ENCODE measurements at places on chromosomes 12 and 14. TPM values are rescaled to one million over a fixed set of nuclear protein-coding genes. Genes with fewer than 3 reads are reported as not detected.

GRCh38 chr12:50200552-50201273 is 33.5 kb upstream of the CERS5 start:
- H3K36me3 ChIP-seq: peaks cover 19% of the 10 kb centered on the region
- H3K4me1 ChIP-seq: no peaks in the 10 kb centered on the region
- DNase-seq: no peak
- no peaks in the 10 kb centered on the region for H3K27me3 ChIP-seq

- no peaks in the 10 kb centered on the region for H3K27me3 ChIP-seq
- DNase-seq: peak; percentile 46
- H3K27ac ChIP-seq: peak overlapping the region; percentile 69
- H3K36me3 ChIP-seq: peaks cover 19% of the 10 kb centered on the region
- H3K4me3 ChIP-seq: peak overlapping the region; percentile 96
These were observed 881 bp upstream of the PUS1 start for GRCh38 chr12:131928080-131928710.

- H3K27me3 ChIP-seq: no peaks in the 10 kb centered on the region
- H3K36me3 ChIP-seq: peaks cover 6% of the 10 kb centered on the region
- DNase-seq: peak; percentile 49
- H3K27ac ChIP-seq: peak overlapping the region; percentile 55
- no peak overlapping the region for H3K4me3 ChIP-seq
- H3K4me1 ChIP-seq: peaks cover 23% of the 10 kb centered on the region
These were observed 194.8 kb downstream of the SLC41A2 start for GRCh38 chr12:104763168-104763805.

DNA sequence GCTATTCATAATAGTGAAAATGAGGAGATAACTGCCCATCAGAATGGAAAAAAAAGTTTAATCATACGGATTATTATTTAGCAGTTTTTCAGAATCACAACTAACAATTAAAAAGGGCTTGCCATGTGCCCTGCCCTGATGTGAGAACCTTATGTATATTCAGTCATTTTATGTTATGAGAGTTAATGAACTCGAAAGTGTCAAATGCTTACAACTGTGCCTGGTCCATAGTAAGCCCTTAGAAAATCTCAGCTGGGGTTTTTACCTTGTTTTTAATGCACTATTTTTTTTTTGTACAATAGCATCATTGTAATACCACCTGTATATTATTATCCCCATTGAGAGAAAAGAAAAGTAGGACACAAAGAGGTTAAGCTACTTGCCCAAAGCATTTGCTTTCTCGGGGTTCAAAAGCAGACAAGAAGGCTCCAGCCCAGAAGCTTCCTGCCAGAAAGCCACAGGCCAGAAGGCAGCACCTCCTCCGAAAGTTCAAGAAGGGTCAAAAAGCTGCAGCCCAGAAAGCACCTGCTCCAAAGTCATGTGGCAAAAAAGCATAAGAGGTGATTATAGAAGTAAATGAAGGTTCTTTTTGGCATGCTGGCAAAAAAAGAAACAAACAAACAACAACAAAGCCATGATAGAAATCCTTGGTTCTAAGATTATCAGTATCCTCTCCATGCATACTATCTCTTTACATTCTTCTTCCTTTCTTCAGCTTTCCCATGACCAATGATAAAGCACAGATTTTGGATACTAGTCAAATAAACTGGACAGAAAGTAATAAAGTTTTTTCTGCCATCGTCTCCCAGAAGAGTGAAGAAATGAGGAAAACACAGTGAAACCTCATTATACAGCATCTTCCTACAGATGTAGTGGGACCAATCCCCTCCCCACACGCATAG is 59.1 kb upstream of the NAP1L1 start:
- H3K27ac ChIP-seq: no peak overlapping the region
- H3K27me3 ChIP-seq: no peaks in the 10 kb centered on the region
- H3K4me1 ChIP-seq: peaks cover 19% of the 10 kb centered on the region
- no peak overlapping the region for H3K4me3 ChIP-seq

GRCh38 chr14:37089410-37089809 is 83.0 kb downstream of the SLC25A21 start:
- no peak overlapping the region for H3K27ac ChIP-seq
- no peaks in the 10 kb centered on the region for H3K27me3 ChIP-seq
- H3K4me1 ChIP-seq: no peaks in the 10 kb centered on the region
- H3K36me3 ChIP-seq: no peaks in the 10 kb centered on the region

DNA sequence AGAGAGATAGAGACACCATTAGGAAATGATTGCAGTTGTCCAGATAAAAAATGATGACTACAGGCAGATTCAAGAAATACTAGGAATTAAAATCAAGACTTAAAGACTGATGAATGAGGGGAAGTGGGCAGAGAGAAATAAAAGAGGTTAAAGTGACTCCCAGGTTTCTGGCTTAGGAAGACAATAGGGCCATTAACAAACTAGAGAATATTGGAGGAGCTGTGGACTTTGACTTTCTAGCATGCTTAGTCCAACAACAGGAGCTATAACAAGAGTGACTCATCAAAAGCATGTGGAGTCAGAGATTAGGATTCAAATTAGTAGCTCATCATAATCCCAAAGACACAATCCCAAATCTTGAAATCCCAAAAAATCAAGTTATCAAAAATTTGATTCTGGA is 101.5 kb downstream of the BMP4 start:
- H3K27me3 ChIP-seq: peaks cover 2% of the 10 kb centered on the region
- H3K27ac ChIP-seq: no peak overlapping the region
- no peak overlapping the region for H3K4me3 ChIP-seq
- H3K36me3 ChIP-seq: no peaks in the 10 kb centered on the region

GRCh38 chr14:21074398-21075272 is 4.5 kb downstream of the ARHGEF40 start:
- H3K4me1 ChIP-seq: peaks cover 16% of the 10 kb centered on the region
- no peak overlapping the region for H3K27ac ChIP-seq
- H3K27me3 ChIP-seq: peaks cover 31% of the 10 kb centered on the region

DNA sequence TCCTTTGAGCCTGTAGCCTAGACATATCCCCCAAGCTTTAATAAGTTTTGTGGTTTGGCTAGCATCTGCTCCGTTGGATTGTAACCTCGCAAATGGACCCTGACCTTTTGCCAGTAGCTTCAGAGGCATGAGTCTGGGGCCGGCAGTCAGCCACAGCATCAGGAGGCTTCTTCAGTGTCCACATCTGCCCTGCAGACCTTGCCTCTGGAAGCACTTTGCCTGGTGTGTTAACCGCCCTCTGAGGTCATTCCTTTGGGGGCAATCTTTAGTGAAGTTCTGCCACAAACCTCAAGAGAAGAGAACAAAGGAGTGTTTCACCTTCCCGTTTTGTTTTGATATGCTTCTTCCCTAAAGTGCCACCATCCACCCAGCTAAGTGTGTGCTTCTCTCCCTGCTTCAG is 71.4 kb downstream of the GNS start:
- H3K4me3 ChIP-seq: peak overlapping the region; percentile 40
- H3K4me1 ChIP-seq: peaks cover 74% of the 10 kb centered on the region
- peak overlapping the region; percentile 78 for H3K27ac ChIP-seq

DNA sequence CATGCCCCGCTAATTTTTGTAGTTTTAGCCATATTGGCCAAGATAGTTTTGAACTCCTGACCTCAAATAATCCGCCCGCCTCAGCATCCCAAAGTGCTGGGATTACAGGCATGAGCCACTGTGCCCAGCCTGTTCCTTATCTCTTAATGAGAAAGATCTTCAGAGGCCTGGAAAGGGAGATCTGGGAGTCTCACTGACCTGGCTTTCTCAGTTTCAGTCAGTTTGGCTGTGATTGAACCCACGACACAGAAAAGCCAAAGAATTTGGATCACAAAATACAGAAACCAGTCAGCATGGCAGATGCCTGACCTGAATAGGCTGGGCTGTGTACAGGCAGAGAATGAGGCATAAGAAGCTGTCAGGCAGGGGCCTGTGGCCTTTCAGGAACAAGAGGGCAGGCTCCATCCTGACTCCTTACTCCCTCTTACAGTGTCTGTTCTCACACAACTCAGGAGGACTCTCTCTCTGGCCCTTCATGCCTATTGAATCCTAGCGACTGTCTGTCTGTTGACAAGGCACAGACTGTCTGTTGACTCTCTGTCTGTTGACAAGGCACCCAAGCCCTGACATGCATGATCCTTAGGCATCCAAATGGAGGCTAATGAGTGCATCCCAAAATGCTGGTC is 366.5 kb upstream of the CCDC196 start:
- no peak overlapping the region for H3K27ac ChIP-seq
- H3K4me1 ChIP-seq: no peaks in the 10 kb centered on the region
- no peaks in the 10 kb centered on the region for H3K36me3 ChIP-seq
- DNase-seq: no peak

GRCh38 chr12:116614194-116614915 is 55.2 kb downstream of the MAP1LC3B2 start:
- no peak overlapping the region for H3K4me3 ChIP-seq
- H3K4me1 ChIP-seq: no peaks in the 10 kb centered on the region
- no peaks in the 10 kb centered on the region for H3K27me3 ChIP-seq
- no peak for DNase-seq
- no peak overlapping the region for H3K27ac ChIP-seq

GRCh38 chr12:10067942-10068341 is 30.8 kb downstream of the CLEC1A start:
- no peaks in the 10 kb centered on the region for H3K4me1 ChIP-seq
- no peak overlapping the region for H3K4me3 ChIP-seq
- peaks cover 10% of the 10 kb centered on the region for H3K27me3 ChIP-seq
- no peak for DNase-seq
- H3K36me3 ChIP-seq: no peaks in the 10 kb centered on the region

The SLC4A8 gene
- 0.89 TPM for total RNA-seq

The LRTM2 gene
- not detected for total RNA-seq

The FBLN5 gene
- total RNA-seq: 1.6 TPM

The MYH7 gene
- not detected for total RNA-seq
